Endodermal cell (in vitro differentiated cells): ENCODE measurements at places on chromosomes 1 and 21. TPM values are rescaled to one million over a fixed set of nuclear protein-coding genes. Genes with fewer than 3 reads are reported as not detected.

LDLRAD2 gene
- total RNA-seq, result 0.68 and 0.88 TPM in 2 replicates

- no peaks in the 10 kb centered on the region for H3K27me3 ChIP-seq
- H3K27ac ChIP-seq, result no peak overlapping the region
- no peaks in the 10 kb centered on the region for H3K36me3 ChIP-seq
These were observed 26.2 kb upstream of the TADA1 start for GRCh38 chr1:166902279-166902678.

SERINC2 gene
- total RNA-seq, result 25.9 and 26.4 TPM in 2 replicates

RNF223 gene
- total RNA-seq, result not detected in 3 replicates

KRTAP6-2 gene
- total RNA-seq, result not detected in 2 replicates
